Stimulated activated CD8-positive, alpha-beta memory T cell treated with anti-CD3 and anti-CD28 coated beads, Interleukin-7, amount 100 ng/mL, for 48 hours (primary cell): ENCODE measurements at places on chromosomes 12 and 14.

- DNase-seq: no peak
Observed at GRCh38 chr12:121278169-121279070, 18.1 kb downstream of the CAMKK2 start.

DNA sequence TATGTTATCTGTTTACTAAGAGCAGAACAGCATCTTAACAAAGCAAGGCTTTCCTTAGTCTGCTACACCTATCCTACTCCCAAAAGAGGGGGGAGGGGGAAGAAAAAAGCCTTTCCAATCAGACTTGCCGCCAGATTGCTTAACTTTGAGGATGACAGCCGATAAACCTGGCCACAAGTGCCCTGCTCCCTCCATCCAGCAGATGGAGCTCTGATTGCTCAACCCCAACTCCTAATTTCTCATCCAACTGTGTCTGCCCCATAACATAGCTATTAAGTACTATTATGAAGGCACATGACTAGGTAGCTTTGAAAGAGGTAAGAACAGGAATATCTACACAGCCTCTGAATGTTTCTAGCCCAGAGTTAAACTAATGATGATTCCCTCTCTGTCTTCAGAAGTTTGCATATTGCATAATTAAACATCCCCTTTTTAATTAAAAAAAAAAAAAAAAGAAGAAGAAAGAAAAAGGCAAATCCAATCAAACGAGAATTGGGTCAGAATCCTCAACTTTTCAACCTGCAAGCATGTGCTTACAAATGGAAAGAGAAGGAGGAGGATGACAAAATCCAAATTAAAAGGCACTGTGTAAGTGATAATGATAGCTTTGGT is 247.4 kb downstream of the GALC start:
- DNase-seq: no peak

- DNase-seq: no peak
Observed at GRCh38 chr12:12705838-12706520, 10.0 kb upstream of the GPR19 start.

DNA sequence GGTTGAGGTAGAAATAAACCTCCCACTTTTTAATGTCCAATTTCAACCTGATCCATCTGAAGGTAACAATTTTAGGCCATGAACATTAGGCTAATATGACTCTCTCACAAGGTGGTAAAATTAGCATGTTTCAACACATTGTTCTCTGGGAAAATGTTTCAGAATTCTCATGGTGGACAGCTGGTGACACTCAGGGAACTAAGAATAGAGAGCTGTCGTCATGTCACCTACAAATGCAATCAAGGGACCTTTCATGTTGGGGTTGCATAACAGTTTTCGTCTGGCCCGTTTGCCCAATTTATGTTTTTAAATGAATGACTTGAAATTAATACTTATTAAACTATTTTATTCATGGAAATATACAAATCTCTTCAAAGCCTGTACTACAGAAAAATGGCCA is 180.7 kb upstream of the PRICKLE1 start:
- no peak for DNase-seq

DNA sequence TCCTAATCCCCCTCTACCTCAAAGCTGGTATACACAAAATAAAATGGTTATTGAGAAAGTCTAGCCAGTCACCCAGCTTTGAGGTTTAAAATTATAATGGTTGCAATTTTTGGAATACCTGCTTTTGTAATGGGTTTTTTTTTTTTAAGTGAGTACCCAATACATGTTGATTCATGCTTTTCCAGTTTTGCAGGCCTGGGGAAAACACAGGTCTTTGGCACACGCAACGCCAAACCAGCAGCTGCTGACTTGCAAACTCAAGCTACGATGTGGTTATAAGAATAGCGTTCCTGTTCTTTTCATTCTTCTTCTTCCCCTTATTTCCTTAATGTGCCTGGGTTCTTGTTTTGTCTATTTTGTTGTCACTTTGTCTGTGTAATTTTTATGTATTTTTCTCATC is 233.0 kb downstream of the EGLN3 start:
- DNase-seq: no peak

- DNase-seq: no peak
Observed at GRCh38 chr14:73887694-73888459, 1.2 kb downstream of the ZNF410 start.

GRCh38 chr14:102965282-102965681 is 42.8 kb downstream of the AMN start:
- no peak for DNase-seq

DNA sequence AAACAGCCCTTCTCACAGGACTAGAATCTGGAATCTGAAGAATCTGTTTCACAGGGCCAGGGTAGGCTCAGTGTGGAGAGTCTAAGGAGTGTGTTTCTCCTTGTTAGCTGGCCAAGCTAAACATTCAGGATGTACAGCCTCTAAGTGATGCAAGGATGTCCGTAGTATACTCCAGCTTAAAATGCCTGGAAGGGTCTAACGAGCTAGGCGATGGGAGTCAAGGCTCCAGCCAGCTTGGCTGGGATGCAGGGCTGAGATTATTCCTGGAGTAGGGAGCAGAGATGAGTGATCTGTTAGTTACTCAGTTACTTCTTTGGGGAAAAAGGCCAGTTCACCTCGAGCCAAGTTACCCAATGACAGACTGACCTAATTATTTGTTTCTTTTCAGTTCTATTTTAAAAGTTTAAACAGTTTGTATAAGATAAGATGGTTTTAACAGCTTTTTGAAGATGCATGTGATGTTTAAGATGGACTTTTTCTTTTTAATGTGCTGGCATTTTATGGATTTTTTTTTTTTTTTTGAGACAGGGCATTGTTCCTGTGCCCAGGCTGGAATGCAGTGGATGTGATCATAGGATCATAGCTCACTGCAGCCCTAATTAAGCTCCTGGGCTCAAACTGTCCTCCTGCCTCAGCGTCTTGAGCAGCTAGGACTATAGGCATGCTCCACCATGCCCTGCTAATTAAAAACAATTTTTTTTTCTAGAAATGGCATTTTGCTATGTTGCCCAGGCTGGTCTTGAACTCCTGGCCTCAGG is 41.1 kb downstream of the SYNE2 start:
- DNase-seq: no peak

- no peak for DNase-seq
Observed at GRCh38 chr14:92490239-92490959, 23.2 kb upstream of the RIN3 start.

DNA sequence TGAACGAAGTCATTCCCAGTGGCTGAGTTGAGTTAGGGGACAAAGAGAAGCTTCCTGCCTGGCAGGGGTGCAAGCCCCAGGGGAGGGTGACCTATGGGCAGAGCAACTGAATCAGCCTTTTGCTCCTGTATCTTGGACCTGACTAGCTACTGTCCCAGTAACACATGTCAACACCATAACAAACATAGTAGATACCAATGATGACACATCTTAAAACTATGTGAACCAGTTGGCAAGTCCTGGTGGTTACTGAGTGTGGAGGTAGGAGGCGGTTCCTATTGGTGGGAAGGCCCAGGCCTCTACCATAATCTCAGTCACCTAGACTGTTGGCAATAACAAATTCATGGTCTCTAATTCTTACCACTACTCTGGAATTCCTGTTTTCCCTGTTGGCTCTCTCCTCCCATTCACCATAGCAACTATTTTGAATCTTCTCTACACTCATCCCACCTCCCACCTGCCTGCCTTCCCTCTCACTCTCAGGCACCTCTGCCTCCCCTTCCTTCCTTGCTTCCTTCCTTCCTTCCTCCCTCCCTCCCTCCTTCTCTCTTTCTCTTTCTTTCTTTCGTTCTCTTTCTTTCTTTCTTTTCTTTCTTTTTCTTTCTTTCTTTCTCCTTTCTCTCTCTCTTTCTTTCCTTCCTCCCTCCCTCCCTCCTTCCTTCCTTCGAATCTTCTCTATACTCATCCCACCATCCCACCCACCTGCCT is 8.1 kb upstream of the P2RX7 start:
- peak; percentile 25 for DNase-seq

GRCh38 chr12:49707812-49708147 is 575 bp upstream of the FMNL3 start:
- DNase-seq: no peak

GRCh38 chr12:4432878-4433744 is 12.5 kb downstream of the FGF6 start:
- DNase-seq: no peak

DNA sequence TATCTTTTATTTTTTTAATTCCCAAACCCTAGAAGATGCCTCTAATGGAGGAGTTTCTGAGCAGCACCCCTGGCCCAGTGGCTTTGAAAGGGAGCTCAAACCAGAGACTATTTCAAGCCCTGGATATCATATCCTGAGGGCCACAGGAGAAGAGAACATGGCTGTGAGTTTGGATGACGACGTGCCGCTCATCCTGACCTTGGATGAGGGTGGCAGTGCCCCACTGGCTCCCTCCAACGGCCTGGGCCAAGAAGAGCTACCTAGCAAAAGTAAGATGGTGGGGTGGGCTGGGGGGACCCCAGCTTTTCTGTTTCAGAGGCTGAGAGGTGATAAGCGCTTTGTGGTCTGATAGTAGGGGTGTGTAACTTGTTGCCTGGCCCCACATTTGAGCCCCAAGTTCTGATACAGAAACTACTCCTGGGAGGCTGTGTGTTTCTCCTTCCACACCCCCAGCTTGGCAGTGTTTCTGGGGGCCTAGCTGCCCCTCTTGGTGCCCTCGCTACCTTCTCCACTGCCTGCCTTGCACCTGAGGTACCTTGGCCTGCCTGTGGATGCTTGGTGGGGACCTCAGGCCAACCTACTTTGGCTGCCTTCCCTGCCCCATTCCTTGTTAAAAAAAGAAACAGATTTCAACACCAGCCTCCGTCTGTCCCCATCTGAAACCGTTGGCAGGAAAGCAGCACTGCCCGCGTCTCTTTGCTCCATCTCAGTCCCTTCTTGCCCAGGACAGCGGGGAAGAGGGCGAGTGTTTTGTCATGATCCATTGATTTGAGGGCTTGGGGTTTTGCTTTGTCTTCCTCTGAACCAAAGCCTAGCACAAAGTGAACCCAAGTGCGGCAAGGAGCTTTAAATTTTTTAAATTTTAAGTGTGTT is 5.7 kb downstream of the TPCN1 start:
- no peak for DNase-seq

DNA sequence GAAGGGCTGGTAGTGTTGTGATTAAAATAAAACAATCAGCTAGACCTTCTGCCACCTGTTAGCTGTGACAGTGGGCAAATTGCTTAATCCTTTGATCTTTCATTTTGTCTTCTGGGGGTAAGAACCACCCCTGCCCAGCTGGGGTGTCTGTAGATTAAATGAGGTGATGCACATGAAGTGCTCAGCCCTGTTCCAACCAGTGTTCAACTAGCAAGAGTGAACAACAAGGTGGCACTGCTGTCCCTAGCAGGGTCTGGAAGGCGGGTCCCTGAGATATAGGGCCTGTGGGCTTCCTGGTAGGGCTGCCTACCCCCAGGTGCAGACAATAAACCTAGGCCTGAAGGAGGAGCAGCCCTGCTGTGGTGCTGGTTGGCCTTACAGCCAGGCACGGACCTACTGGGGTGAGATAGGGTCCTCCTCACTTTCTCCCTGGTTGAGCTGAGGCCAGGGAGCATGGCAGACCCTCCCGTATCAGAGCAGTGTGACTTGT is 60.6 kb downstream of the ARL6IP4 start:
- no peak for DNase-seq

DNA sequence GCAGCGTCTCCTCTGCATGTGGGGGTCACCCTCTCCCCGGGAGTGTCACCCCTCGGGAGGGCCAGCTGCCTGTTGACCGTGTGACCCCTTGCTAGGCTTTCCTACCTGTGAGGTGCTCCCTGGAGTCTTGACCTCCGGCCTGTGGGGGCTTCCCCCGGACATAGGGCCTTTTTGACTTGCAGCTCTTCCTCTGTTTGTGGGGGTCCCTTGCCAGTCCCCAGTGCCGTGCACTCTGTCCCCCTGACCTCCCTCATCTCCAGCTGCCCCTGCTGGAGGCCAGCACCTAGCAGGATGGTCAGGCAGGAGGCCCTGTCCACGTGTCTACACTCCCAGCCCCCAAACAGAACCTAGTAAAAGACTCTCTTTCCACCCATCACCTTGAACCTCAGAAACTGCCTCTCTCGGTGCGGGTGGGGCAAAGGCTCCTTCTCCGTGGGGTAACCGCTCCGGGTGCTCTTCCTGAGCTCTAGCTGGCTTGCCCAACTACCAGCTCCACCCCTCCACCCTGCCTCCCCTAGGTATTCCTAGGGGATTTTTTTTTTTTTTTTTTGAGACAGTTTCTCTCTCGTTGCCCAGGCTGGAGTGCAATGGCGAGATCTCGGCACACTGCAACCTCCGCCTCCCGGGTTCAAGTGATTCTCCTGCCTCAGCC is 810 bp downstream of the AACS start:
- no peak for DNase-seq

DNA sequence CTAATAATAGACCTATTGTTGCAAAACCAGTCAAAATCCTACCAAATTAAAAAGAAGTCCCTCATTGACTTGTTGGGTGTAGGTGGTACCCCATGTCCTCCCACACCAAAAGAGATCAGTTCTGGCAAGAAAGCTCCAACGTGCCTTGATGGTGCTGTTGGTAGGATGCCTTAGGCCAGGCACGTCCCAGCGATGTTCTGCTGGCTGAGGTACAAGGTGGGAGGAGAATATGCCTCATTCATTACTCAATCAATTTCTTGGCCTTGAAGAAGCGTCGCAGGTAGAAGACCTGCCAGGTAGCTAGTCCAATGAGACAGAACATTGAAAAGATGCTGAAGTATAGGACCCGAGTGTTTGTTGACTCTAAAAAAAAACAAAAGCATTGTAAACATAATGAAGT is 7.8 kb upstream of the NEK9 start:
- no peak for DNase-seq

- no peak for DNase-seq
Observed at GRCh38 chr12:107702106-107702505, 16.5 kb downstream of the PWP1 start.

DNA sequence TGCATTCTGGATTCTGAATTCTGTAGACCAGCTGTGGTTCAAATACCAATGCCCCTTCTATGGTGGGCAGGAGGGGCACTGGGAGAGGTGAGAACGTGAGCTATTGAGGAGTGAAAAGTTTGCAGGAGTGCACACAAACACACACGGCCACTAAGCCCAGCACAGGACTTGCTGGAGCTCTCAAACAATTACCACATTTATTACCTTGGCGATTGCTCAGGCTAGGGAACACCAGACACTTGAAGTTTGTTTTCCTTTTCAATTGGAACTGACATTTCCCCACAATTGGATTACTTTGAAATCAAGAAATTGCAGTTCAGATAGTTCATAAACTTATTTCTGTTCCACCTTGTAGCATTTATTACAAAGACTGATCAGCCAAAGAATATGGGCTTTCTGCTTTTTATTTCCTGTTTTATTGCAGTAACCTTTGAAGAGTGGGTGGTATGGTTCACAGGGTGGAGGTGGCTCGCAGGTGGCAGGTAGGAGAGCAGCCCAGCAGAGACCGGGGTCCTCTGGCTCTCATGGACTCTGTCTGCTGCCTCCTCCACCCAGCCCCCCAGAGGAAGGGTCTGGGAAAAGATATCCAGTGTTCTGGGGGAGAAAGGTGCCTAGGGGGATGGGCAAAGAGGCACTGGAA is 429.8 kb upstream of the CCDC196 start:
- no peak for DNase-seq

GRCh38 chr12:69106482-69107118 is 132.8 kb upstream of the CPSF6 start:
- no peak for DNase-seq

- no peak for DNase-seq
Observed at GRCh38 chr14:64324461-64324860, 30.3 kb upstream of the ESR2 start.
